Uterus (tissue), 4 donors: ENCODE measurements at places on chromosomes 16 and 17.
A peak's percentile ranks its signal among the peaks of the same experiment; 100 is the strongest.

DNA sequence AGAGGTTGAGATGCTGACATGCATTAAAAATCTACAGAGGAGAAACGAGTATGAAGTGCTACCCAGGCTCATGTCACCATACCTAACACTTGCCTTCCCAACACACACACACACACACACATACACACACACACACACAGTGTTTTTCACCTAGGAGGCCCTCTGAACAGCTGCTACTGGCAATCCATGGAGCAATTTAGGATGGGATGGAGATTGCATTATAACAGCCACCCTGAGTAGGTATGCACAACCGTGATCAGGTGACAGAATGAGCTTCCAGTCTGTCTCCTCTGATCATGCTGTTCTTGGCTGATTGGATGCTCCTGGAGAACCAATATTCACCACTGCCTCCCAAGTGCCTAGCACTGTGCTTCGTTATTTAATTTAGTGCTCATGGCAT, 528.5 kb upstream of the CDH5 start:
- DNase-seq, result no peak

DNA sequence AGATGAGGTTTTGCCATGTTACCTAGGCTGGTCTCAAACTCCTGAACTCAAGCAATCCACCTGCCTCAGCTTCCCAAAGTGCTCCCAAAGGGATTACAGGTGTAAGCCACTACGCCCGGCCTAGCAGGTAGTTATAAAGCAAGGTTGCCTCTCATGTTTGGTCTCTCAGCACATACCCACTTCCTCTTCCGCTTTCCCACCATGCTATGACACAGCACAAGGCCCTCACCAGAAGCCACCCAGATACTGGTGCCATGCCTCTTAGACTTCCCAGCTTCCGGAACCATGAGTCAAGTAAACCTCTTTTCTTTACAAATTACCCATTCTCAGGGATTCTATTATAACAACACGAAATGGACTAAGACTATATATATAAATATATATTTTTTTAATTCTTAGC, 143.6 kb downstream of the COPRS start:
- no peak for DNase-seq

- DNase-seq, result no peak
Measured at GRCh38 chr16:85839681-85840240, 40.3 kb downstream of the COX4I1 start.

- no peak for DNase-seq
Measured at GRCh38 chr16:49466881-49467280, 93.3 kb downstream of the C16orf78 start.

GRCh38 chr17:45432405-45433158, at the start of gene ARHGAP27:
TSS of gene ARHGAP27 (minus strand) at chr17:45432870. CDS start at chr17:45430279, 2,591 bp downstream.
- DNase-seq, result no peak

DNA sequence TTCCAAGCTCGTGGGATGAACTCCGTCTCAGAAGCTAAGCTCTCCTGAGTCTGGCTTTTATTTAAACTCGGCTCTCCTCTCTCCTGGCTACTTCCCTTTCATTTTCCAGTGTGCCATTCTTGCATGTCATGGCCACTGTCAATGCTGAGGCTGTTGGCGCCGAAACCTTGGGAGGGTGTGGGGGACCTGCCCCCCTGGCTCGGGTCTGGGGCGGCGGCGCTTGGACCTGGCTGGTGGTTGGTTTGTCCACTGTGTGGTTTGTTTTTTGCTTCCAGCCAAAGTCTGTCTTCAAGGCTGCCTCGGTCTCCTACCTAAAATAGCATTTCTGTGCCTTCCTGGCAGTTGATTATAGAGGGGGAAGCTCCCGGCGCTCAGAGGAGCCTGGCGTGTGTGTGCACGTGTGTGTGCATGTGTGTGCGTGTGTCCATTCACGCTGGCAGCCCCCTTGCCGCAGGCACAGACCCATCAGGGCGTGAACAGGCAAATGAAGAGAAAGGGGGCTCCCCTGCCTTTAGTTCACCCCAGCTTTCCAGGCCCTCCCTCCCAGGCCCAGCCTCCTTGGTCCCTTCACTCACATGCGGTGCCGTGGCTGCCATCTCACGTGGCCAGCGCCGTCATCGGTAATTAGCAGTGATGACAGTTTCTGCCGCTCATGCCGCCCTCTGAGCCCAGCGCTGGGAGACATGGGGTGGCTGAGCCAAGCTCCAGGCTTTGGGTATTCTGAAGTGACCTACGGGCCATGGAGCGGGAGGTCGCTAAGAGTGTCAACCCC, 179.9 kb downstream of the SEC14L1 start:
- peak; percentile 61 for DNase-seq

DNA sequence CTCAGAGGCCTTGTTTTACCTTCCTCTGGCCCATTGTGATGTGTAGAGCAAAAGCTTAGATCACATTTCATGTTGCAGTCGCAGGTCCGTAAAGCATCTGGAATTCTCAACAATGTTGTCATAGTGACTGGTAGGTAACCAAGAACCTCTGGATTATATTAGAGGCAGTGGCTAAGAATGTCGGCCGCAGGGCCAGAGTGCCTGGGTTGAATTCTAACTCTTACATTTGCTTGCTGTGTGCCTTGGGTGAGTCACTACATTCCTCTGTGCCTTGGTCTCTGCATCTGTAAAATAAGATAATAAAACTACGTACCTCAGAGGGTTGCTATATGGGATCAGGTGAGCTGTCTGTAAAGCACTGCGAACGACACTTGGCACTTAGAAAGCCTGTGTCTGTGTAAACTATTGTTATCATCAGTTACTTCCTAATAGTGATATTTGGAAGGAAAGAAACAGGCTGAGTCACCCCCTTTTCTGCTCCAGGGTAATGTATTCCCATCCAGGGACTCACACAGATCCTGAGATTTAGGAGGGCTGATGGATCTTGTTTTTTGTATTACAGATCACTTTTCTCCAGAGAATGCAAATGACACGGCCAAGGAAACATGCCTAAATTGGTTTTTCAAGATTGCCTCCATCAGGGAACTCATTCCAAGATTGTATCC, 52.2 kb downstream of the VPS35L start:
- DNase-seq, result no peak

DNA sequence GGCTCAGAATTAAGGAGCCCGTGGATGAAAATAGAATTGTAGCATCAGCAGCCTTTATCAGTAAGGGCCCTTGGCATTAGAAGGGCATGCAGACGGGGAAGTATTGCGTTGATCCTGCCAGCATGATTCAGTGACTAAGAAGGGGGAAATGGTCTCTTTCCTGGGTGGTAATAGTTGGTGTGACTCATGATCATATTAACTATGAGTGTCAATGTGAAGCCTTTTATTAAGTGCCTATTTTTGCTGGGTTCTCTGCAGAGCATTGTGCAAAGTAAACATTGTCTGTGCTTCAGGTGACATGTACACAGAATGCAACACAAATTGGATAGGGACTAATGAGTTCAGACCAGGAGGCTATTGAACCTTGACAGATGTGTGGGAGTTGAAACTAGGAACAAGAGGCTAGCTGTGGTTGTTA, 24.5 kb downstream of the RCVRN start:
- DNase-seq, result no peak

GRCh38 chr16:78368121-78369102, 269.0 kb downstream of the WWOX start:
- DNase-seq, result no peak

DNA sequence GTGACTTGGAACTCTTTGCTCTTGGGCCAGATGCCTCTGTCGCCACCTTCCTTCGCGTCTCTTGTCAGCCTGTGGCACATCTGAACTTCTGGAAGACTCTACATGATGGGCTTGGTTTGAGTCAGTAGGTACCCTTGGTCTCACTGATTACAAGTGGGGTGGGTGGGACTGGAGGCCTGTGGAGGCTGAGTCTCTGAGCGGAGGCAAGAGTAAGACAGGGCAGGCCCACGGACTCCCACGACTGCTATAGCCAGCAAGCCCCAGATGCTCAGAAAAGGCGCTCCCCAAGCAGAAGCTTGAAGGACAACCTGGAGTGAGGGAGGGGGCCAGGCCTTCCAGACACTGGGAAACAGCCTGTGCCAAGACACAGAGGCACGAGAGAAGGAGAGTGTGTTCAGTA, 145.7 kb downstream of the SNX29 start:
- DNase-seq, result no peak

DNA sequence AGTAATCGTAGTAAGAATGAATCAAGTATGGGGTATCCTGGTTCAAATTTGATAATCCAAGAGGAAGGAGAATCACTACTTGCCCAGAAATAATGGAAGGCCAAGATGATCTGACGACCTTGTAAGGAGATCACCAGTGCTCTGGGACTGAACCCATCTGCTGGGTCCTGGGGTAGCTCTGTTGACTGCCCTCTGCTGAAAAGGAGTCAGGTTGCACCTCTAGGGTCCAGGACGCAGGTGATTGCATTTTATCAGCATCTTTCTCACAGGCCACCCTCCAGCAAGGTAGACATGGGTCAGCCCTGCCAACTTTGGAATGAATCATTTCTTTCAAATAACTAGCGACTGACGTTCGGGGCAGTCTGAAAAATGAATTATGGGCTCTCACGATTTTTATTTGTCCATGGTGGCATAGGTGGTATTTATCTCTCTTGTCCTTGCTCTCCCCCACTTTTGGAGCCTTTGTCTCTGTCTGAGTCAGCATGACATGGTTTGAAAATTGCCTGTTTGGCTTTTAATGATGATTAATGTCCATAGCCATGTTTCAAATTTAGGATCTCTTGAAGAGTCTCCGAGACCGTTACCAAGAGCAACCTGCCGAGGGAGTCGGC, 163.7 kb downstream of the MSI2 start:
- no peak for DNase-seq

DNA sequence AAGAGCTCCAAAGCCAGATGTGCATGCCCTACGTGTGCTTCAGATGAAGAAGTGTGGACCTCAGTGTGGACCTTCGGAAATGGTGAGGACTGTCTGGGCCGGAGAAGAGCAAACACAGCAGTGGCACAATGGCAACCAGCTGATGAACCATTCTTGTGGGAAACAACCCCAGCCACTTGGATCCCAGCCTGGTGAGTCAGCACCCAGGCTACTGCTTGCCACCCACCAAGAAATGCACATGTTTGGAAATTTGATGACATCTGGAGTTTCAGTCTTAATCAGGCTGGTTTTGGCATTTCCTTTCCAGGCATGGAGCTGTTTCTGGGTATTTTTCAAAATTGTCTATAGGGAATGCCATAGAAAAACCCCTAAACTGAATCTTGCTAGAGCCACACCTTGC, 42.7 kb downstream of the DYNLRB2 start:
- no peak for DNase-seq

GRCh38 chr17:27455236-27455913, 873 bp upstream of the KSR1 start:
- DNase-seq, result no peak

GRCh38 chr17:14323522-14323981, 22.7 kb downstream of the HS3ST3B1 start:
- no peak for DNase-seq

DNA sequence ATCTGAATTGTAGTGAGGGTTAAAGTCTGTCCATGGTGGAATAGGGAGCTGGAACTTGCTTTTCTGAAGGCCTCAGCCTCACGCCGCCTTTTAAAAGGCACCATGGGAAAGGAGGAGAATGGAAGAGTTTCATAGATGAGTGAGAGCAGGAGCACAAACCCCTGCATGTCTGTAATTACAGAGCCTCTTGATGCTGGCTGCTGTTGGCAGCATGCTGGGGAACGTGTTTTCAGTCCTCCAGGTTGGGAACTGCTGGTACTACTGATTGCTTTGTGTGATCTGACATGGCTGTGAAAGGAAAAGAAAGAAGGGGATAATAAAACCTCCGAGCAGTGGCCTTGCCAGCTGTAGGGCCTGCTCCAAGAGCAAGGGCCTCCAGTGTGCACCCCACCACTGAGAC, 16.8 kb upstream of the DYNLL2 start:
- no peak for DNase-seq

- no peak for DNase-seq
Measured at GRCh38 chr16:7318686-7319085, 14.0 kb upstream of the RBFOX1 start.

- DNase-seq, result no peak
Measured at GRCh38 chr17:43125967-43126910, 1.1 kb upstream of the BRCA1 start.

- no peak for DNase-seq
Measured at GRCh38 chr16:52577130-52577706, 30.3 kb upstream of the TOX3 start.

GRCh38 chr17:78619334-78619733, 42.1 kb upstream of the DNAH17 start:
- DNase-seq, result no peak

DNA sequence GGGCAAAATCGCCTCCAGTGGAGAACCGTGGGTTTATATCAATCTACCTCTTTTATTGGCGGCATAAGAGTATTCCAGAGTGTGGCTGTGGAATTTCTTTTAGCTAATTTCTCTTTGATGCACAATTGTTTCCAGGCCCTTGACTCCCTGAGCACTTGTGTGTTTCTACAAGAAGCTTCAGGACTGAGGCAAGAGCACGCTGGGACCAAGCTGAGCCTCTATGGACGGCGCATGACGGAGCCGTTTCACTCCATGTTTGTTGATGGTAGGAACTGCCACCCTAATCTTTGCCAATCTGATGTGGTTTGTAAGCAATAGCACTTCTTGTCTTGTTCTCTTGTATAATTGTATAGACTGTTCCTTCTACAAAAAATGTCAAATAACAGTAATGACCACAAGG, 11.2 kb upstream of the ANKRD40CL start:
- no peak for DNase-seq

GRCh38 chr16:56753410-56753809, 23.5 kb downstream of the NUP93 start:
- DNase-seq, result no peak

GRCh38 chr17:40369923-40370322, 5.4 kb upstream of the GJD3 start:
- no peak for DNase-seq

DNA sequence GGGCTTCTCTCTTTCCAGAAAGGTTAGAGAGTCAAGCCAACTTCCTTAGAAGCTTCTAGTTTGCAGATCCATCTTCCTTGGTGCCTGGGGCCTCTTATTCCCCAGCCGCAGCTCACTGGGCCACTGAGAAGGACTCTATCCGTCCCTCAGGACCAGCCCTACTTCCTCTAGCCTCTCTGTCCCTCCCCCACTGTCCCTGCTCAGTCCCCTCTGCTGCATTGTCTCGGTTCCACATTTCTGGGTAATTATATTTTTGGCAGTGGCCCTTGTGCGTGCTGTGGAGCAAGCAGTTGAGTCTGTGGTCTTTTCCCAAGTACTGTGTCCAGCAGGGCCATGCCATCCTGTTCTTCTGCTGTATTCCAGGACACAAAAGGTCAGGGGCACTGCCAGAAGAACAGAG, 17.8 kb downstream of the IRX3 start:
- no peak for DNase-seq

GRCh38 chr16:660459-661183, 7.3 kb upstream of the RHOT2 start:
- DNase-seq, result peak; percentile 91
